ENCODE measurements at places on chromosomes 11 and 22.

GRCh38 chr22:31448382-31448781 lies 41.3 kb downstream of the EIF4ENIF1 start:
- no peak for DNase-seq

- DNase-seq: no peak
Measured at GRCh38 chr11:133230431-133230830, 301.9 kb downstream of the OPCML start.

GRCh38 chr11:87455180-87455579 lies 417.4 kb downstream of the TMEM135 start:
- no peak for DNase-seq

GRCh38 chr11:64743591-64744543 lies at the start of gene RASGRP2:
RASGRP2 (minus strand) TSS chr11:64744142; CDS start chr11:64742866, 1,276 bp downstream.
- DNase-seq: peak; percentile 92

GRCh38 chr11:131964698-131965483 lies 594.5 kb downstream of the NTM start:
- no peak for DNase-seq
